ENCODE measurements at places on chromosomes 12 and 14.

- no peak for DNase-seq
These were observed 22.7 kb downstream of the AEBP2 start for GRCh38 chr12:19461999-19462398.

GRCh38 chr12:107396991-107397390, 288.6 kb upstream of the PWP1 start:
- DNase-seq: no peak

DNA sequence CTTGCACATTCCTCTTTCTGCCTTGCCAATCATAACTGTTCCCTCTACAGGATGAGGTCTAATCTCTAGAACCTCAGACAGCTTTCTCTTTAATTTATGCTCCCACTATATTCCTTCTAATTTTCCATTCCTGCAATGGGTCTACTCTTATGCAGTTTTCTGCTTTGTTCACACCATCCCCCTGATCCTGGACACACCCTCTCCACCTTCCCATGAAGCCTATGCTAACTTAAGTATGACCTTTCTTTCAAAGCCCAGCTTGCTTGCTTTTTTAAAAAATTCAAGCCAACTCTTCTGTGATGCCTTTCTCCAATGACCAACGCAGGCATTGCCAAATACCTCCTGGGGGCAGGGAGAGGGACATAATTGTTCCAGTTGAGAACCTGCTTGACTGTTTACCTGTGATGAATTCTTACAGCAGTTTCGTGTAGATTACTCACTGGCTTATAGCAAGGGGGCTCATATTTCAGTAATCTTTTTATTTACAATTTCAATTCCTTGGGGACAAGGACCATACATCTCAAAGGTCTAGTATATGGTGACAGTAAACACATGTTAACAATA, 7.8 kb downstream of the SLC38A1 start:
- DNase-seq: no peak

DNA sequence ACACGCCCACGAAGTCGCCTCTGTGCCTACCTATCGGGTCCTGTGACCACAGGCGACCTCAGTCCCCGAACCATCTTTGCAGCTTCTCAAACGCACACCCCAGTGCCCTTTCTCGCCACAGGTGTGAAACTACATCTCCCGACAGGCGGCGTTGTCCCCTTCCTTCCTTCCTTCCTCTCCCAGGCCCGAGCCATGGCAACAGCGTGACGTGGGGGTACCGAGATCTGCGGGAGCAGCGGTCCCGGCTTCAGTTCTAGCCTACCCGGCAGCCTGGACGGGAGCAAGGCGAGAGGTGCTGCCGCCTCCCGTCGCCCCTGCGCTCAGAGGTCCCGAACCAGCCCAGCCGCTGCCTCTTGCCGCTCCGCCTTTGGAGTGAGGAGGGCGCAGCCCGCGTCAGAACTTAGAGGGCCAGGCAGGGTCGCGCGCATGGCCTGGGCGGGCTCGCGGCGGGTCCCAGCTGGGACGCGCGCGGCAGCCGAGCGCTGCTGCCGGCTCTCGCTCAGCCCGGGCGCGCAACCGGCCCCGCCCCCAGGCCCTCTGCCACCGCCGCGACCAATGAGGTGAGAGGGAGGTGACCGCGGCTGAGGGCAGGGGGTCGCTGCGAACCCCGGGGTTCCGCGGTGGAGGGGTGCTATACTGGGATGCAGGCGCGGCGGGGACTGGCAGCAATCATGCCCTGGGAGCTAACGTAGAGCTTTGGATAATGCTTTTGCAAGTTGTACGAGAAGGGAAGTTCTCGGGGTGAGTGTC, at the start of gene COQ10A:
Gene COQ10A (plus strand): TSS at position 250 of the 750 bp plus-strand sequence. CDS start 177 bp downstream, at position 427.
- DNase-seq: peak; percentile 84

GRCh38 chr12:93645702-93646101, 31.5 kb upstream of the CRADD start:
- no peak for DNase-seq

DNA sequence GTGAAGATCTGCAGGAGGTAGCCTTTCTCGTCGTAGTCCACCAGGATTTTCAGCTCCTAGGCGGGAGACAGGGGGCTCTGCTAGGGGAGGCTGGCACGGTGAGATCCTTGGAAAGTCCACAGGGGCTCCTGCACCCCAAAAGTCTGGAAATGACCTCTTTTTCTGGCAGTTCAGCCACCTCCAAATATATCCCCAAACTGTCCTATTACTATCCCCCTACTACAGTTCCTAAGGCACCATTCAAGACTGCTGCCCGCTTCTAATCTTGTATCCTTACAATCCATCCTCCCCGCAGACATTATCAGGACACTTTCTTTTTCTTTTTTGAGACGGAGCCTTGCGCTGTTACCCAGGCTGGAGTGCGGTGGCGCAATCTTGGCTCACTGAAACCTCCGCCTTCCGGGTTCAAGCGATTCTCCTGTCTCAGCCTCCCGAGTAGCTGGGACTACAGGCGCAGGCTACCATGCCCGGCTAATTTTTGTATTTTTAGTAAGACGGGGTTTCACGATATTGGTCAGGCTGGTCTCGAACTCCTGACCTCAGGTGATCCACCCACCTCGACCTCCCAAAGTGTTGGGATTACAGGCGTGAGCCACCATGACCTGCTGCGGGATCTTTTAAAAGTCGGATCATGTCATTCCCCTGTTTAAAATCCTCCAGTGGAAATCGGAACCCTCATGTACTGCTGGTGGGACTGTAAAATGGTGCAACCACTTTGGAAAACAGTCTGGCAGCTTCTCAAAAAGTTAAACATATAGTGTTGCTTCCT, 18.5 kb downstream of the HPD start:
- no peak for DNase-seq

DNA sequence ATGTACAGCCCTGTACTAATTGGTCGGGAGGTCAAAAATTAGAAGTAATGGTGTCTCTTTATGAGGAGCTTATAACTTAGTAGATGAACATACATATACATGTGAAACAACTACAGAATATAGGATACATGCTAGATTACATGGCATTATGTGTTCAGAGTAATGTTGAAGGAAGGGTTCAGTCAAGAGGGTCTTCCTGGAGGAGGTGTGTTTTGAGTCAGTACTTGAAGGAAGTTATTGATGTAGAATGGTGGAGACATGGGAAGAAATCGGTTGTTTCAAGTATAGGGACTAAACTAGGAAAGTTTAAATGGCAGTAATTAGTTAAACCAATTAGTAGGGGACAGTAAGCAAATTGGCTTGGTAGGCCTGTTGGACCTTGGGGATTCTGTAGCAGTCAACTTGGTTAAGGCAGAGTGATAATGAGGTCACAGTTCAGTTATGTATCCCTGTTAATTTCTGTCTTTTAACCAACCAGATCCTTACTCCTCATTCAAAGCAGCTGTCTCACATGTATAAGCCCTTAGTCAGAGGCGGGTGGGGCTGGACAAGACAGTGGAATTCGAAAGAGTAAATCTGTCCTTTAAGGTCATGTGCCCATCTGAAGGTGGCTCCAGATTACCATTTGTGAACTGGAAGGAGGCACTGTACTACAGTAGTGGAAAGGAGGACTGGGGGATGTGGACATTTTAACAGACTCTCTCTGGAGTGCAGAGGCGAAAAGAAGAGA, 3.5 kb upstream of the ANKRD52 start:
- no peak for DNase-seq

- peak; percentile 62 for DNase-seq
These were observed 24.5 kb downstream of the ERG28 start for GRCh38 chr14:75636100-75636692.

- DNase-seq: no peak
These were observed 345.2 kb upstream of the FKBP4 start for GRCh38 chr12:2449586-2449985.

- DNase-seq: no peak
These were observed 53.0 kb upstream of the KRR1 start for GRCh38 chr12:75564398-75564797.

- DNase-seq: no peak
These were observed 34.9 kb downstream of the ETV6 start for GRCh38 chr12:11684393-11684792.

DNA sequence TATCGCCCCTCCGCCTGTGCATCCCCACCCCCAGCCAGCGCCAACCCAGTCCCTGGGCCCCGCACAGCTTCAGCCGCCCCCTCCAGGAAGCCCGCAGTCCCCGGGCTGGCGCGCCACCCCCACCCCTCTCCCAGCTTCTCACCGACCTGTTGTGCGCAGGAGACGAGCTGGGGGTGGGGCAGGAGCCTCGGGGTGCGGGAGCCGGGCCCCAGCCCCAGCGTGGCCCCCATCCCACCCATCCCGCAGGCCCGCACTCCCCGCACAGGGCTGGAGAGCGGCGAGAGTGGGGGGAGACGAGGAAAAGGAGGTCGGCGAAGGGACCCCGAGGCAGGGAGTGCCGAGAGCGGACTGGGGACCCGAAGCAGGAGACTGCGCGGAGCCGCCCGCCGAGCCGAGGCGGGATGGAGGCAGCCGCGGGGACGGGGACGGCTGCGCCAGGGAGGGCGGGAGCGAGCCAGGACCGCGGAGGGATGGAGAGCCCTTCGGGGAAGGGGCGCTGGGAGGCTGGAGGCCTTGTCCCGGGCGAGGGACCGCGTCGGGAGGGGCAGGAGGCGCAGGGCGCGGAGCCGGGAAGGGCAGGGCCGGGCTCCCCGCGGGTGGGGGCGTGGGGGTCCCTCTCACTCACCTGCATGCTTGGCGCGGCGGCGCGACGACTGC, 498 bp downstream of the PIANP start:
- DNase-seq: no peak

GRCh38 chr14:84041421-84041820, 1488.5 kb upstream of the FLRT2 start:
- no peak for DNase-seq

- DNase-seq: no peak
These were observed 104.3 kb upstream of the CNTN1 start for GRCh38 chr12:40587970-40588369.

DNA sequence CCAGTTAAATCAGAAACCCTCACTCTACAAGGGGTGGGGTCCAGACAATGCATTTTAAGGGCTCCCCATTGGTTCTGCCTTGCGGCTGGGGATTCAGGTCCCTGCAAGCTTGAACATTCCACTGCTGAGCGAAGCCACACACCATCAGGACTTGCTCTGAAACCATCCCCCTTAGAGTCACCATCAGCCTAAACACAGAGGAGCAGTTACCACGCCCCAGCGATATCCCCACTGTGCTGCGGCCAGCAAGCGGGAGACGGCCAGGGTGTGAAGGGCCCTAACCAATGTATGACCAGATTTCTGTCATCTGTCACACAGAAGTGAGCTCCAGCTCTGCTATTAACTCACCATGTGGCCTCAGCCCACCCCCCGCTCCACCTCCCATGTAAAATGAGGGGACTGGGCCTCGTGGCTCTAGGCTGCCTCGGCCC, 29.7 kb downstream of the CCDC88C start:
- DNase-seq: no peak

GRCh38 chr12:54016478-54016964, 7.7 kb downstream of the HOXC8 start:
- no peak for DNase-seq

- DNase-seq: no peak
These were observed 292.3 kb downstream of the FUT8 start for GRCh38 chr14:65704850-65705249.

DNA sequence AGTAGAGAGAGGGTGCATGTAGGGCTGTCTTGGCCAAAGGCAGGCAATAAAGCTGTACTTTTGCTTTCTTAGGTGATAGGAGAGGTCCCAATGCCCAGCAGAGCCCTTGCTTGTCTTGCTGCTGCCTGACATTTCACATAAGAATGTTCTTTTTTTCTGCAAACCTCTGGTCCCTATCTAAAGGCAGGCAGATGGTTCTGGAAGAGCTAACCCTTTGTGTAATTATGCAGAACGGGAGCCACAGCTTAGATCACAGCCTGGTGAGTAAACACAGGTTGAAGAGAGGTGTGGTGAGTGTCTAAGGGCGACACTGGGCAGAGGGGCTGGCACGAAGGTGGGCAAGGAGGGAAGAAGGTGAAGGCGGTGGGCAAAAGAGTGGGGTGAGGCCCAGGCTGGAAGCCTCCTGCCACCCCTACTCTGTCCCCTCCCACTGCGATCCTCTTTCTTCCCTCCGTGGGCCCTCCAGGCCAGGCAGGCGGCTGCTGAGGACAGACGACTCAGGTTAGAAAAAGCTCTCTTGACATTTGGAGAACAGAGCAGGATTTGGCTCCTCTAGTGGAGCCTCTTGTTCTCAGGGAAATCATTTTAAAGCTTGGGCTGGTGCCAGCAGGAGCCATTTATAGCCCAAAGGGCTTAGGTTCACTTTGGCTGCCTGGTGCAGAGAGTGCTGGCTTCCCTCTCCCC, 42.8 kb downstream of the PRMT8 start:
- no peak for DNase-seq

GRCh38 chr14:77917491-77918201, 117.7 kb downstream of the ADCK1 start:
- no peak for DNase-seq

DNA sequence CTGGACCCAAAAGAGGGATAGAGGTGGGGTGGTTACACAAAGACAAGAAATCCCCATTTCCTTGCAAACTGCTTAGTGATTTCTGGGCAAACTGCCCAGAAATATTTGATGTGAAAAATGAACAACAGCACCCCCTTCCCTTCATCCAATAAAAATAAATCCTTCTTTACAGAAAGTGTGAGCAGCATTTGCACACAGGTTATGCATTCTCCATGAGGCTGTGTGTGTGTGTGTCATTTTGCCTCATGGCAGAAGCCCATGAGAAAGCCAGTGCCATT, 17.2 kb upstream of the NRXN3 start:
- peak; percentile 12 for DNase-seq

DNA sequence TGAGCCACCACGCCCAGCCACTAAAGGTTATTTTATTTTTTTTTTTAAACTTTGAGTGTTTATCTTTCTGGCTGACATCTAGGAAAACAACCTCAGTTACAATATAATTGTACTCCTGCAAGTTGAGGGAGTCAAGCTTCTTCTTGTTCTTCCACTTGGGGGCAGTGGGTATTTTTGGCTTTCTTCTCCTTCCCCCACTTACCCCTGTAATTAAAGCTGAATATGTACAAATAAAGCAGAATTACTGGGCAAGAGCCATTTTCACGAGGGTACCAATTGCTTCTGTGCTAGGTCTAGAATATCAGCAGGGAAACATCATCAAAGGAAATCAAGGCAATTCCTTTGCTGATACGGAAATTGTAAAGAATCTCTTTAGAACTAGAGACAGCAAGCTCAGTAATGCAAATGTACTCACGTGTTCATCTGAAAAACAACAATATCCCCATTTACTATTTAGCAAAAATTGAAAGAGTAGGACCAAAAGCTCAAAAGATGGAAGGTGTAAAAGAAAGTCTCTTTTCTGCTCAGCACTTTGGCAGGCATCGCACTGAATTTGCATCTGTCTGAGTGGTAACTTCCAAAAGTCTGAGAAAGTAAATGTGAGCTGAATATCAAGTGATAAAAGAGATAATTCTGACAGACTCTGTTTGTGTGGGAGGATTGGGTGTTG, 72.8 kb downstream of the TAOK3 start:
- peak; percentile 84 for DNase-seq

- DNase-seq: no peak
These were observed 50.1 kb upstream of the HIF1A start for GRCh38 chr14:61645247-61645646.

DNA sequence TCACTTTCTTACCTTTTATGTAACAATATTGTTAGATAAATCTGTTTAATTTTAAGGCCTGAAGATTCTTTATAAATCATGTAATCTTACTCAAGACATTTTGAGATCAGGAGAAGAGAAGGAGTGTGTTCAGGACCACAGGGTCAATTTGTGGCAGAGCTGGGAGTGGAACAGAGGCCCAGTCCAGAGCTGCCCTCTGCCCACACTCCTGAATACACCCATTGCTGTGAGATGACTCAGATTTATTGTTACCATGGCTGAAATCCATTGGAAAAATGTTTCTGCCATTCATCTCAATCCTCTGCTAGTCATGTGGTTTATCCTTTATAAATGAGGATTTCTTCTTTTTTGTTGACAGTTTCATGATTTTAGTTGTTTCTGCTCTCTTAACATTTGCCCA, 100.5 kb upstream of the STXBP6 start:
- no peak for DNase-seq

Measured in globus pallidus (tissue), 1 donor.